B cell (primary cell): ENCODE measurements at places on chromosomes 6 and 20. TPM values are rescaled to one million over a fixed set of nuclear protein-coding genes. Genes with fewer than 3 reads are reported as not detected.

DNA sequence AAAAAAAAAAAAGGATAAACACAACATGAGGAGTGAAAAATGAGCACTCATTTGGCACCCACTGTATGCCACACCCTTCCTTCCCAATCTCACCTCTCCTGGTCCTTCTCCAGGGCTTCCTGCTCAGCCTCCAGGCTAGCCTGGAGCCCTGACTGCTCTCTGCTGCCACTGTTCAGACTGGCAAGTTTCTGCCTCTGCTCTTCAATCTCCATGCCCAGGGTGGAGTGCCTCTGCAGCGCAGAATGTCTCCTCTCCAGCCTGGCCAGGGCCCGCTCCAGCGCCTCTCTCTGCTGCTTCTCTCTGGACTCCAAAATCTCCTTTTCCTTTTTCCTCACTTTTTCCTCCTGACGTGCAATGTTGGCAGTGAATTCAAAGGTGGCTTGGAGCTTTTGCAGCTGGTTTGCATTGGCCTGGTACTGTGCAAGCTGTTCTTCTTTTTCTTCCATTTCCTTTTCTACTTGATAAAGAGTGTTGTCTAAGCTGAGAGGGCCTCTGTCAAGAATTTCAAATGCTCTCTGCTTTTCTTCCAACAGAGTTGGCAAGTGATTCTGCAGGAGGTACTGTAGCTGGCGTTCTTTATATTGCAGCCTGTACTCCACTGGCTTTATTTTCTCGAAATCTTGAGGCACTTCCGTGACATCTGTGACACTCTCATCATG is 194.4 kb downstream of the KIF16B start:
- DNase-seq = no peak

Gene C6orf136
- 24.9 and 37.2 TPM in 2 replicates for total RNA-seq

Gene CRISP3
- total RNA-seq = not detected in 2 replicates

DNA sequence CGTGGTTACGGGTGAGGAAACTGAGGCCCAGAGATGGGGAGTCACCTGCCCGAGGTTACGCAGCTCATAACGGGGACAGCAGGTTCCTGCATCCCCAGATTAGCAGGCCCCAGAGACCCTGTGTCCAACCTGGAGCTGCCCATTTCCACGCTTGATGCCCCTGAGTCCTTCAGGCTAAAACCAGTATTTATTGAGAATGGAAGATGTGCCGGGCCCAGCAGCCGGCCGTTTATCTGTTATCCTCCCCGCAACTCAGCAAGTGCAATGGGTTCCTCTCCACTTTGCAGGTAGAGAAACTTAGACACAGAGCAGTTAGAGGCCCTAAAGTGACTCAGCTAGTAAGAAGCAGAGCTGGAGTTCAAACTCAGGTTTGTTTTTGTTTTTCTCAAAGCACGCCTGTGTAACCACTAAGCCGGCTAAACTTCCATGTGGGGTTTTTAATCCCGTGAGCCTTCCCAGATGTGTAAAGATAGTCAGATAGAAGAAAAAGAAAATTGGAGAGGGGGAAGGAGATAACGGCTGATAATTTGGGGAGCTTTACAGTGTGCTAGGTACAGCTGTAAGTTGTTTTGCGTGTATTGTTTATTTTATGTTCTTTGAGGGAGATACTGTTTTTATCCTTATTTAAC is 775 bp downstream of the PFDN4 start:
- DNase-seq = no peak

Gene SLC17A5
- 8.0 and 8.2 TPM in 2 replicates for total RNA-seq

Gene EDN1
- 2.1 and 2.6 TPM in 2 replicates for total RNA-seq

Gene GLP1R
- total RNA-seq = not detected in 2 replicates

Gene TNF
- 22.2 and 22.6 TPM in 2 replicates for total RNA-seq

GRCh38 chr20:34977365-34978091 is 21.9 kb downstream of the MYH7B start:
- DNase-seq = no peak

Gene LPIN3
- 0.75 and 0.84 TPM in 2 replicates for total RNA-seq

Gene BANF2
- not detected in 2 replicates for total RNA-seq

DNA sequence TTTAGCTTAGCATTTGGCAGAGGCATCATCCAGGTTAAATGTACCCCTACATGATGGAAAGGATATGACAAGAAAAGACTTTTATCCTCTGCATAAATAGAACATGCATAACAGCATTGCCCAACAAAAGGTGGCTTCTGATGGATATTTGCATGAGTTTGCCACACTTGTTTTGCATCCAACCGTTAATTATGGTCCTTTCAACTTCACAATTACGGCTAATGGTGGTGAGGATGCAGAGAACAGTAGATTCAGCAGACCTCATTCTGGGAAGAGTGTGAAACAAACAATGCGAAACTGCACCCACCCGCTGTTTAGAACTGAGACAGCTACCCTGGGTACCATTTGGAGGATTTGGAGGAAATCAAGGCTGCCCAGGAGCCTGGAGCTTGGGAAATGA is 690.9 kb upstream of the CHD6 start:
- DNase-seq = no peak

DNA sequence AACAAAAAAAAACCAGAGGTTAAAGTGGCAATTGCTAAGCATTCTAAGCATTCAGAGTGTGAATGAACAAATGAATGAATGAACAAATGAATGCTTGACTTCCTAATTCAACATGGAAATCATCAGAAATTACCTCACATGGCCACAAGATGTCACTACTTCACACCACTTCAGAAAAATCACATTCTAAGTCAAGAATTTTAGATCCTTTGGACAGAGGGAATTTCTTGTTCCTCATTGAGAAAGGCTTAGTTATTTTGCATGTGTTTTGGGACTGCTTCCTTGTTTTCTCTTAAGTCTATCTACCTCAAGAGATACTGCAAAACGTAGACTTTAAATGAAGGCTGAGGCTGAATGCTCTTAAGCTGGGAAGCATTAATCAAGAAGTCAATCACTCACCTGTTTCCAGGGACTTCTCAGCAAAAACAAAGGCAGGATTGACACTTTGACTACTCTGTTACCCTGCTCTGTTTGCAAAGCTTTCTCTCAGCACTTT is 120.2 kb downstream of the MBOAT1 start:
- DNase-seq = peak; percentile 37

GRCh38 chr20:32462900-32463641 is 104.9 kb downstream of the ASXL1 start:
- no peak for DNase-seq

DNA sequence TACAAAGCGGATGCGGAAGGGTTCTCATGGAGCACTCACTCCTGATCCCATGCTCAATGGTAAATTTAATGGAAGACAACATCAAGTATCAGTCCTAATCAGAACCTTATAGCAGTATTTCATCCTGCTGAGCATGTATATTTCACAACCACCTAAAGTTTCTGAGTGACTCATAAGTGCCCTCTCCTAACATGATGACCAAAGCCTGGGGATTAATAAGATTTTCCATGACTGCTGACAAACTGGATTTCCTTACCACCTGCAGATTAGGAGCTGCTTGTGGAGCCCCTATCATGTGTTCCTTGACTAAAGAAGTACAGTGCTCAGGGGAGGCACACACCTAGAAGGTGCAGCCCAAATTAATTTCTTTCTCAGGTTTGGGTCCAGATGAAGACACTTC is 112.8 kb downstream of the INSM1 start:
- no peak for DNase-seq

- DNase-seq = no peak
Observed at GRCh38 chr20:63112491-63113219, 103.3 kb downstream of the YTHDF1 start.

- DNase-seq = no peak
Observed at GRCh38 chr20:50724851-50725723, 6.3 kb upstream of the PARD6B start.

DNA sequence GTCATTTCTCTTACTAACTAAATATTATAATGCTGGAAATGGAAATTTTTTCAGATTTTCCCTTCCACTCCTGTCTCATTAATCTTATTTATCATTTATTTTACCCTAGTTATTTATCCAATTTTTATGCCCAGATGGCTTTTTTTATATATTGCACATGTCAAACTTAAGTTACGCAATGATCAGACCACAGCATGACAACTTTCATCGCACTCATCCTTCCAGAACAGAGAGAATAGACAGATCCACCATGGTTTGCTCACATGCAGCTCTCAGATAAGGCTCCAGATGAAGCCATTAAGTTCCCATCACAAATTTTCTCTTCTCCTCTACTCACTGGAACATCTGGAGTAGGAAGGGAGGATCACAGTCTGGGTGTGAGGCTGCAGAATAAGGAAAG is 48.7 kb downstream of the MAP7 start:
- no peak for DNase-seq

Gene PHACTR2
- 10.6 and 13.3 TPM in 2 replicates for total RNA-seq

- no peak for DNase-seq
Observed at GRCh38 chr6:11139051-11139960, 27.8 kb upstream of the ERVFRD-1 start.

Gene SIRPD
- total RNA-seq = not detected in 2 replicates

- no peak for DNase-seq
Observed at GRCh38 chr20:41769592-41770018, 151.4 kb upstream of the CHD6 start.

- no peak for DNase-seq
Observed at GRCh38 chr6:150091476-150091875, 22.6 kb upstream of the ULBP3 start.

DNA sequence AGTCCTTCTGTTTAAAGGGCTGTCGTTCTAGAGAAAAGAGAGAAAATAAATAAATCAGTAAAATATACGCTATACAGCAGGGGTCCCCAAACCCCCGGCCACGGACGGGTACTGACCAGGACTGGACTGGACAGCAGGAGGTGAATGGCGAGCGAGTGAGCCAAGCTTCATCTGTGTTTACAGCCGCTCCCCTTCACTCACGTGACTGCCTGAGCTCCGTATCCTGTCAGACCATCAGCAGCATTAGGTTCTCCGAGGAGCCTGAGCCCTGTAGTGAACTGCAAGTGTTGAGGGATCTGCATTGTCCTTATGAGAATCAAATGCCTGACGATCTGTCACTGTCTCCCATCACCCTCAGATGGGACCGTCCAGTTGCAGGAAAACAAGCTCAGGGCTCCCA is 76.5 kb downstream of the ZNF217 start:
- no peak for DNase-seq

Gene OOEP
- total RNA-seq = 0.97 TPM in 1 of 2 replicates, not detected in the other

GRCh38 chr6:143603455-143603854 is 74.3 kb upstream of the PHACTR2 start:
- DNase-seq = no peak

GRCh38 chr6:153583685-153584084 is 452.6 kb upstream of the RGS17 start:
- no peak for DNase-seq

GRCh38 chr20:24048024-24048611 is 59.5 kb upstream of the GGTLC1 start:
- DNase-seq = no peak

Gene PRPH2
- total RNA-seq = 0.10 and 0.15 TPM in 2 replicates
